ENCODE measurements at places on chromosomes 4 and X.

DNA sequence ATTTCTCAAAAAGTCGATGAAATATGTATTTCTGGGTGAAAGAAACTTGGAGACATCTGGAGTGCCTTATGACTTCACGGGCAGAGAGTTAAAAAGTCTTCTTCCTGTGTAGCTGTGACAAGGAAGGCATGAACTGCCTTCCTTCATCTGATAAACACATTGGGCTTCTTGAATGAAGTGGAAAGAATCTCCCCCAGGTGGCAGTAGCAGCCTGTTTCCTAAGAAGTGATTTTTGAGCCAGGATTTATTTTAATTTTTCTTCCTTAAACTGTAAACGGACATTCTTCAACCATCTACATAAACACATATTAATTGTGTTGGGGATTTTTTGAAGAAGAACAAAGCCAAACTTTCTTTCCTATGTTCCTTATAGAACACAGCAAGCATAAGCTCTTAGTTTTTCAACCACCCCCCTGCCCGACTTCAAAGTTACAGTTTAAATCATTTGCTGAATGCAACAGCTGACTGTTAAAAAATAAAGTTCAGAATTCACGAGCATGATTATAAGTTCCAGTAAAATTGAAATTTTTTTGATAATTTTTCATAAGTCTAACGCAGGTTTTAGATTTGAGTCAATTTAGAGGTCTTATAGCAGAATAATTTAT lies 980 bp upstream of the GIMD1 start:
- DNase-seq, result no peak

DNA sequence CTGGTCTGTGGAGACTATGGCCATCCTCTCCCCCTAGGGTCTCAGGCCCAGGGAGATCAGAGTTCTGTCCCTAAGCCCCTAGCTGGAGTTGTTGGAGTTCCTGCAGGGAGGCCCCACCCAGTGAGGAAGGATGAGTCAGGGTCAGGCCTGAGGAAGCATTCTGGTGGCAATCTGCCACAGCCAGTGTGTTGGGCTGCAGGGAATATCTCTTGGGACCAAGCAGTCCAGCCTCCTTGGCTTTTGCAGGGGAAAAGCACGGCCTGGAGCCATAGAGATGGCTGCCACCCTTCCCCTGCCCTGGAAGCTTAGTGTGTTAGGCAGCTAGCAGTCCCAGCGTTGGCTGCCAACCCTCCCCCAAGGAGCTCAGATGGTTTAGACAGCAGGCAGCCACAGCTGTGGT lies 202.4 kb downstream of the RTL9 start:
- no peak for DNase-seq

DNA sequence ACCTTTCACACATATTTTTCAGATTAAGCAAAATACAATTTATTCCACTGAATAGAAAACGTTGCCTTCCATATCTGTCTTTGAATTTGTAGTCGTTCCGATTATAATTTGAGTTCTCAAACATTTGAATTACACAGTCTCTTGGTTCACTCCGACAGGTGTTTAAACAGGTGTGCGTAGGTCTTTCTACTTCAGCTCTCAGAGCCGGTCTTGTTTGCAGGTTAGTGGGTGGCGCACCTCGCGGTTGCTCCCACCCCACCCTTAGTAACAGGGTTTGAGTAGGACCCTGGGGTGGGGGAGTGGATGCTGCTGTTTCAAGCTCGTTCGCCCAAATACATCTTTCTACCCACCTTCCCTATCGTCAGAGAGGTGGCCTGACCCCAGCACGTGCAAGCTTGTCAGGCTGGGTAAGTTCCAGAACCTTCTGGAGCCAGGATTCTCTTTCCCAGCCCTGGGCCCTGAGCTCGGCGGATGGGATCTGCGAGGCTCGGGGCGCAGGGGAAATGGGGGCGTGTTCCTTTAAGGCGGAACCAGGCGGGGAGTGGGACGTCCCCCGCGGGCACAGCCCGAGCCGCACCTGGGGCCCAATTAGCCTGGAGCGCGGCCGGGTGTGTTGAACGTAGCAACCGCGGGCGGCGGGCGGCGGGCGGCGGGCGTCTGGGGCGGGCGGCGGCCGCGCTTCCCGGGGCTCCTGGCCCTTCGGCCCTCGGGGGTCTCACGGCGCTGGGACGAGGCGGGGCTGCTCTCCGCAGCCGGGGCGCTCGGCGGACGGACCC lies at the start of gene FAM149A:
FAM149A (plus strand) TSS at position 591 of the 776 bp plus-strand sequence.
- DNase-seq, result peak; percentile 35

- no peak for DNase-seq
These were observed 2.7 kb downstream of the GPRASP2 start for GRCh38 chrX:102714994-102715393.

GRCh38 chrX:109707720-109708119 lies 25.3 kb downstream of the ACSL4 start:
- no peak for DNase-seq

GRCh38 chr4:128633067-128633466 lies 176.4 kb upstream of the JADE1 start:
- no peak for DNase-seq

GRCh38 chr4:2340272-2341061 lies 78.0 kb downstream of the ZFYVE28 start:
- no peak for DNase-seq

GRCh38 chr4:161522031-161522430 lies 641.8 kb downstream of the FSTL5 start:
- no peak for DNase-seq

DNA sequence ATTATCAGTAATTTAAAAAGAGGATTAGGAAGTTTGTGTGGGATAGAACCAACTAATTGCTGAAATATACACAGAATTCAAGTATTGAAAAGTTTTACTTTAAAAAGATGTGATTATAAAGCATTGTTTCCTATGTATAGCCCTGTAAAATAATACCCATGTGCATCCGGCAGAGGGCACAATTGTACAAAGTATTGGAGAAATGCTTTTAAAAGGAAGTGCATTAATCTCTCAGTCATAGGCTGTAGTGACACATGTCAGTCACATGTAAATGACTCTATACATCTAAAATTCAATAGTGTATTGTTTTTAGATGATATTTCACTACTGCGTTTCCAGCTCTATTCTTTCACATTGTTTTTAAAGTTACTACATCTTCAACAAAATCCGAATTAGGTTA lies 9.7 kb upstream of the GEMIN8 start:
- peak; percentile 48 for DNase-seq

DNA sequence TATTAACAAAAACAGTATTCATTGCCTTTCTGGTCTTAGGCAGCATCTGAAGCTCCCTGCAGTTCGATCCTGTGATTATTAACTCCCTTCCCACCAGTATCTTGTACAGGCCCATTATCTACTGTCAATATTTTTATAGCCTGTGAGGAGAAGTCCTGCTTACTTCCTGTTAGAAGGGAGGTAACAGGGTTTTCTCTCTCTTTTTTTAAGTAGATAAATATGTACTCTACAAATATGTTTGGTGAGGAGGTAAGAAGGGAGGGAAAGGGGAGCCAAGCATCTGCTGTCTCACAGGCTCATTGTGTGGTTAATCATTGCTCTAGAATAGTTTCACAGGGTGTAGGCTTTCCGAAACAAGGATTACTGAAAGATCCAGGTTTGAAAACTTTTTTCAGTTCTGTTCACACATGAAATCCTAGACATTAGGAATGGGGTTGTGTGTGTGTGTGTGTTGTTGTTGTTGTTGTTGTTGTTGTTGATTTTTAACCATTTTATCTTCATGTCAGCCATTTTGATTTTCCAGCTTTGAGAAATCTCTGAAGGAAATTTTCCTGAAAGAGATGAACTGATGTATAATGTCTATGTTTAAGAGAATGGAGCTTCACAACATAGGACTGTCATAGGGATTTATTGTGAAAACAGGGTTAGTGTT lies 14.2 kb downstream of the ATOH1 start:
- DNase-seq, result no peak

GRCh38 chr4:86432559-86433134 lies 72.8 kb upstream of the MAPK10 start:
- DNase-seq, result no peak

GRCh38 chr4:138869631-138870030 lies 145.9 kb upstream of the NOCT start:
- DNase-seq, result no peak

GRCh38 chrX:38220415-38221390 lies at the start of gene SRPX:
SRPX (minus strand) TSS chrX:38220871; CDS start chrX:38220792, 79 bp downstream.
- DNase-seq, result no peak

DNA sequence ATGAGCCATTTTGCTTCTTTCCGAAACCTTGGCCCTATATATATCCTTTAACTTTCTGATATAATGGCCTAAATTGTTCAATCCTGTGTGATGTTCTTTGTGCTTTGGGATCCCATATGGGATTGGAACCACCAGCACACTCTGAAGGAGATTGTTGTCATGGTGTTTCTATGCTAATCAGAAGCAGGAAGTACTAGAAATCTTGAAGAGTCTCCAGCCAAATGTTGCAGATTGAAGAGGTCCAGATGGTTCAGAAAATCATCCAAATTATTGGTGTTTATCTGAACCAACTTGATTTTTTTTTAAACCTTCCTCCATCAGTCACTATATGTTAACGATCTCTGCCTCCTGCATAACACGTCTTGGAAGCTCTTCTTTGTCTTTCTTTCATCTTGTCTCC lies 72.8 kb downstream of the KIT start:
- DNase-seq, result no peak

DNA sequence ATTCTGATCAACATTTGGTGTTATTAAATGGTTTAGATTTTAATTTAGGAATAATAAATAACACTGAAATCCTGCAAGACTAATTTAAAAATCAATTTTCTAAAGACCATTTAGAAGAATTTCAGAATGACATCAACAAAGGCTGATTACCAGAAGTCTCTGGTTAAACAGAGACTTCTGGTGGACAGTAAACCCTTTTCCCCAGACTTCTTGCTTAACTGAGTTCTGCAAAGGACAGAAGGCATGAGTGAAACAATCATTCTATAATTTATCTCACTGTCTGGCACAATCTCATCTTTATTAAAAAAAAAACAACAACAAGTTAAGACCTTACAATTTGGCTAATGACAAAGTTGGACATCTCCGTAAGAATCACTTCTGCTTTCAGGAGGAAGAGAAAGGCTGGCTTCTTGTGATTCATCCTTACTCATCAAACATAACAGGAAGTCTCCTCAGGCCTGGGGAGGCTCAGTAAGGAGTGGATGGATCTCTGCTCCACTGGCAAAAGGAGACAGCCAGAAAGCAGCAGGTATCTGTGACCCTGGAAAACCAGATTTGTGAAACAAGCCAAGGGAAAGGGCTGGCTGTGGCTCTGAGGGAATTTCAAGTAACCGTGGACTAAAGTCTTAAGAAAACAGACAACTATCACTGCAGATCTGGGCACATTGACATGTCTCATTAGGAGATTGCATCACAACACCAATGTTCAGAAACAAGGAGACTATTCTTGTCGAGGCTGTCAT lies 908 bp upstream of the TLR6 start:
- DNase-seq, result no peak

DNA sequence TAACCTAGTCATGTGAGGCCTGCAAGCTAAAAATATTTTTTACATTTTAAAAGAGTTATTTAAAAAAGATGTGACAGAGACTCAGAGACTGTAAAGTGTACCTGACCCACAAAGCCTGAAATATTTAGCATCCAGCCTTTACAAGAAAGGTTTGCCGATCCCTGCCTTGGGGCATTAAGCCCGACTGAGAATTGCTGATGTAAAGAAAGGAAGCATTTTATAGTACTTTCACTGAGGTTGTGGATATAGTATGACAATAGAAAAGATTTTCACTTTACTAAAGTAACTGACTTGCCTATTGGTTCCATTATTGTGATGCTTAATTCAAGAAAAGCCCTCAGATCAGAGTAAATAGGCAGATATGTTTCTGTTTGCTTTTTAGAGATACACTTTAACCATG lies 17.0 kb downstream of the STK26 start:
- DNase-seq, result no peak

DNA sequence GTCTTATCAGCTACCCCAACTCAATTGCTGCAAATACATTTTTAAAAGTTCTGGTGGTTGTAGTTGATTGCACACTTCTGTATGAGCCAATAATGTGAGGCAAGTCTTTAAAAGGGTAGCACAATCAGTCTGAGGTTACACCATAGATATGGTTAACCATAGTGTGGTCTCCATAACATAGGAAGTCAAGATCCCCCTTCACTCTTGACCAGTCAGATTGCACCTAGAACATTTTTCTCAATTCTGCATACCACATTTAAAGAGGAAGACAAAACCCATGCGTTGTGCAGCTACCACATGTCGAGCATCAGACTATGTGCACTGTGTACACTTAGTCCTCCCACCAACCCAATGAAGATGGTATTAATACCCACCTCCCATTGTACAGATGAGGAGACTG lies 26.5 kb upstream of the CYBB start:
- DNase-seq, result no peak

DNA sequence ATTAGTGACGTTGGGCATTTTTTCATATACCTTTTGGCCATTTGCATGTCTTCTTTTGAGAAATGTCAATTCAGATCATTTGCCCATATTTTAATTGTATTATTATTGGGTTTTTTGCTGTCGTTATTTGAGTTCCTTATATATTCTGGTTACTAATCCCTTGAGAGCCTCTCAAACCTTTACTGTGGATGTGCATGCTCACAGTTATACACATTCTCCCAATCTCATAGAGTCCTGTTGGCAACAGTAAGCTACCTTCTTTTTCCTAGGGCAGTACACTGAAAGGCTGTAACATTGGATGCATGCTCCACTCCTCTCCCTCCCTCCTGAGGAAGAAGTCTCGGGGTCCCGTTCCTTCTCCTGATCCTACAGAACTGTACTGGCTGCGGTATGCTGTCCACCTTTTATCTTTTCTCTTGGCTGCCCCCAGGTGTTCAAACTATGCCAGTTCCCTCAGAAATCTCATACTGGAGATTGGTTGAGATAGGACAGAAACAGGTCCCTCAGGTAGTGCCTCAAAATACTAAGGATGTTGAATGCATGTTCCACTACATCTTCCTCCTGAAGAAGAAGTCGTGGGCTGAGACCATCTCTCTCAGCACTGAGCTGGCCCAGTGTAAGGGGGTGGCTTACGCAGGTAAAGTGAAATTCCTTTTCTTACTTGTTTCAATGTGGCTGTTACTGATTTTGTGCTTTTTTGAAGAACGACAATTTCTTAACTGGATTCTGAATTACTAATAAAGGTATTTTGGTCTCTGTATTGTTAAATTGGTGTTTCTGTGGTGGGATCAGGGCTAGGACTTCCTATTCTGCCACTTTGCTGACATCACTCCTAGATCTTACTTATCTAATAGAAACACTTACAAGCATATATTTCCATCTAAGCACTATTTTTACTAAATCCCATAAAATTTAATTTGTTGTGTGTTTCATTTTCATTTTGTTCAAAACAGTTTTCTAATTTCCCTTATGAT lies 145.4 kb upstream of the HUWE1 start:
- peak; percentile 14 for DNase-seq

DNA sequence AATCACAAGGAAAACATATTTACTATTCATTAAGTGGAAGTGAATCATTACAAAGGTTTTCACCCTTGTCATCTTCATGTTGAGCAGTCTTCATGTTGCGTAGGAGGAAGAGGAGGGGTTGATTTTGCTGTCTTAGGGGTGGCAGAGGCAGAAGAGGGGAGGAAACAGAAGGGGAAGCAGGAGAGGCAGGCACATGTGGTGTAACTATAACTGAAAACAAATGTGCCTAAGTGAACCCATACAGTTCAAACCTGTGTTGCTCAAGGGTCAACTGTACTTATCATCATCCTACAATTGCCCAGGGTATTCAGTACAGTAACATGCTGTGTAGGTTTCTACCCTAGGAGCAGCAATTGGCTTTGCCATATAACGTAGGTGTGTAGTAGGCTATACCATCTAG lies 47.2 kb downstream of the SYNPO2 start:
- no peak for DNase-seq

Measured in stimulated activated CD8-positive, alpha-beta memory T cell treated with anti-CD3 and anti-CD28 coated beads, Interleukin-12 subunit alpha, Interleukin-12 subunit beta, amount 100 ng/mL, for 1 hour (primary cell).